ENCODE measurements at places on chromosomes 3 and 15.

- no peak for DNase-seq
Measured at GRCh38 chr3:23948761-23949160, 3.7 kb downstream of the NR1D2 start.

- no peak for DNase-seq
Measured at GRCh38 chr3:104787306-104787705, 579.4 kb upstream of the ALCAM start.

DNA sequence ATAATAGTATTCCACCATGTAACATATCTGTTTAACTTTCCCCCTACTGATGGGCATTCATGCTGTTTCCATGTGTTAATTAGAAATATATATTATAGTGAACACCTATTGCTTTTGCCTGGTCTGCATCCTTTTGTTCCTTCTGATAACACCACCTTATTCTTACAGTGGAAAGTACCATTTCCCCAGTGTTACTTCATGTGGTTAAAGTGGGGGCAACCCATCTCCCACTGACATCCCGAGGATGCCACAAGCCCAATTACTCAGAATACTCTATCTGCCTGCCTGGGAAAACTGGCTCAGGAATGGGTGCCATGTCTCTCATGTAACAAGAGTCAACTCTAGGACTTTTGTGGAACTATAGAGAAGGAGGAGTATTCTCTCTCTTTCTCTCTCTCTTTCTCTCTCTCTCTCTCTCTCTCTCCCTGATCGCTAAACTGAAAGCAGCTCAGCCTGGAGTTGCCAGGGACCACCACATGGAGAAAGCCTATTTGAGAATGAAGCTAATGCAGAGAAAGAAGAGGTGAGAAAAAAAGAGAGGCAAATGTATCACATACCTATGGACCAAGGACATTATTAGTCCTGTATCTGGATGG, 66.4 kb upstream of the PPIB start:
- DNase-seq: no peak

DNA sequence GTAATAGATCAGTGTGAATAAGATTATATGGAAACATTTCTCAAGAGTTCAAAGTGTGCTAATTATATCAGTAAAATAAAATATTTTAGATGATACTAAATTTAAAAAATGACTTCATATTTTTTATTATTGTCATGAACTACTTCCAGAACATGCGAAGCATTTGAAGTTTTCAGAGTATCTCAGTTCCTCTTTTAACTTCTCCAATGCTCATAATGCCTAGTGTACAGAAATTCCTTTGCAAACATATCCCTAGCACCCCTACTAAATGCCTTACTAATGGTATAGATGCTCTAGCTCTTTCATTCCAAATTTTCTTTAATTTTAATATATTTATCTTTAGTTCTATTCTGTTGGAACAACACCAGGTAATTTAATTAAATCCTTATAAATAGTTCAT, 580.4 kb downstream of the CADM2 start:
- no peak for DNase-seq

Measured in SW480 (cell line).